ENCODE measurements at places on chromosomes 4 and X. TPM values are rescaled to one million over a fixed set of nuclear protein-coding genes. Genes with fewer than 3 reads are reported as not detected.

CPZ gene
- total RNA-seq: 44.5 TPM

SHOX gene
- 13.4 TPM for total RNA-seq

ADAM29 gene
- not detected for total RNA-seq

TRMT44 gene
- total RNA-seq: 19.7 TPM

CPXCR1 gene
- not detected for total RNA-seq

MAEA gene
- 55.7 TPM for total RNA-seq

ADGRG4 gene
- not detected for total RNA-seq

DNAAF6 gene
- total RNA-seq: not detected

TIMP1 gene
- 904 TPM for total RNA-seq

BTK gene
- total RNA-seq: not detected

TMPRSS11A gene
- not detected for total RNA-seq

CETN2 gene
- 42.1 TPM for total RNA-seq

MAOA gene
- 4.1 TPM for total RNA-seq

RAB39B gene
- 0.36 TPM for total RNA-seq

SMR3B gene
- total RNA-seq: not detected

GPM6B gene
- 1.1 TPM for total RNA-seq

AFP gene
- not detected for total RNA-seq

POF1B gene
- not detected for total RNA-seq

FRYL gene
- 39.2 TPM for total RNA-seq

LIMCH1 gene
- 9.0 TPM for total RNA-seq

TMEM175 gene
- 13.8 TPM for total RNA-seq

LNX1 gene
- 9.8 TPM for total RNA-seq

RNF128 gene
- 0.72 TPM for total RNA-seq

HSPA4L gene
- total RNA-seq: 4.7 TPM

BMX gene
- total RNA-seq: not detected

VCX2 gene
- not detected for total RNA-seq

MAGEB10 gene
- total RNA-seq: not detected

SSX4 gene
- not detected for total RNA-seq

F9 gene
- not detected for total RNA-seq
